T-helper 2 cell (primary cell): ENCODE measurements at places on chromosomes 1 and 21.

DNA sequence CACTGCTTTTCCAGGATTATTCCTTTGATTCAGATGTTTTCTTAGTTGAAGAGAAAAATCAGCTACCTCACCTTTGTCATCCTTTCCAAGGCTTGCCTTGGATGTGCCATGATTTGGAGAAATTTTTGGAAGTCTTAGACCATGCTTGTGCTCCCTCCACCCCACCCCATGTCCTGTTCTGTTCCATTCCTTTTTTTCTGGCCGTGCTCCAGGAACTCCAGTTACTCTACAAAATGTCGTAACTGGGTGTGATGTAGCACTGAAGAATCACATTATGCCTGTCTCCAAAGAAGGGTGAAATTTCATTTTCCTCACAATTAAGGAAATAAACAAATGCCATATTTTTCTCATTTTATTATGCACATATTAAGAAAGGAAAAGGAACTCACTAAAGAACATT, 217.8 kb upstream of the ZRANB2 start:
- no peak for DNase-seq

DNA sequence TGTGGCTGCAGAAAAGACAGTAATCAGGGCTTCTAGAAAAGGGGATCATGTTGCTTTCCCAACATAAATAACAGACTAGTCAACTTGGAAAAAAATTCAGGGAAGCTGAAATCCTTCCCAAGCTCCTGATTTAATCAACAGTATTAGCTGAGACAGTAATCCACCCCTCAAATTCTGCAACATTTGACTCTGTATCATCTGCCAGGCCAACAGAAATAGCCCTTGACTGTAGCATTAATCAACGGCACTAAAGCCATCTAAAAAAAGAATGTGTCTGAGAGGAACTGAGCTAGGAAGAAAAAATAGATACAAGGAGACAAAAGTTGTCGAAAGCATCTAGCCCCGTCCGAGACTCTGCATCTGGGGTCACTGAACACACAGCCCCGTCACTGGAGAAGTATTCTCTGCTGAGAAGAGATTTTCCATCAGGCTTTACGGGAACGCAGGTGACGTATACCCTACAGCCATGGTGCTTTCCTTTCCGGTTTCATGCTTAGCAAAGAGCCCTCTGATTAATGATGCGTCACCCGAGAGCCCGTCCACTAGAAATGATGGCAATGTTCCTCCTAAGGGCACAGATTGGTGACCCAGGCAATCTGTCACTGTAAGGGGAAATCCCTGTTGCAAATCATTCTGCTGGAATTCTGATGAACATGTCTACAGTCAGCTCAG, 42.1 kb upstream of the TP53BP2 start:
- DNase-seq: no peak

DNA sequence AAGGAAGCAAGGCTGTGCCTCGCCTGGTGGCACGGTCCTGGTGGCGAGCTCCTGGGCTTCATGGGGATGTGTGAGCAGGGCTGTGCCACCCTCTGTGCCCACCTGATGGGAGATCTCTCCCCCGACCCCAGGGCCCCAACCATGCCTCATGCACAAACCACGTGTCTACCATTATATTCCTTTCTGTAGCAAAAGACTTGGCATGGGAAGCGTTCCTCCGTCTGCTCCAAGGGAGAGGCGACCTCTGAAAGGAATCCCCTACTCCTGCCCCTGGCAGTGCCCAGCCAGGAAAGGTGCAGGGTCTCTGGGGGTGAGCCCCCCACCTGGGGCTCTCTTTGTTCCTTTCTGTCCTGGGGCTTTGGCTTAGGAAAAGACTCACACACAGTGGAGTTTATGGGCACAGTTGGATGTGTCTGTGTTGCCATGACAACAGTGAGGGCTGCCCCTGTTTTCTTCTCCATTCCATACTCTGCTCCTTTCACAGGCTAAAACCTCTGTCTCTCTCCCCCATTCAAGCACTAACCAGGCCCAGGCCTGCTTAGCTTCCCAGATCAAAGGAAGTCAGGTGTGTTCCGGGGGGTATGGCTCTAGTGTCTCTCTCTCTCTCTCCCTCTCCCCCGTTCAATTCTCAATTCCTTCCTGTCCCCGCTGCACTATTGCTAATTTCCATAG, 21.4 kb upstream of the LRRN2 start:
- no peak for DNase-seq

GRCh38 chr1:209609791-209610630, 26.5 kb downstream of the CAMK1G start:
- no peak for DNase-seq

DNA sequence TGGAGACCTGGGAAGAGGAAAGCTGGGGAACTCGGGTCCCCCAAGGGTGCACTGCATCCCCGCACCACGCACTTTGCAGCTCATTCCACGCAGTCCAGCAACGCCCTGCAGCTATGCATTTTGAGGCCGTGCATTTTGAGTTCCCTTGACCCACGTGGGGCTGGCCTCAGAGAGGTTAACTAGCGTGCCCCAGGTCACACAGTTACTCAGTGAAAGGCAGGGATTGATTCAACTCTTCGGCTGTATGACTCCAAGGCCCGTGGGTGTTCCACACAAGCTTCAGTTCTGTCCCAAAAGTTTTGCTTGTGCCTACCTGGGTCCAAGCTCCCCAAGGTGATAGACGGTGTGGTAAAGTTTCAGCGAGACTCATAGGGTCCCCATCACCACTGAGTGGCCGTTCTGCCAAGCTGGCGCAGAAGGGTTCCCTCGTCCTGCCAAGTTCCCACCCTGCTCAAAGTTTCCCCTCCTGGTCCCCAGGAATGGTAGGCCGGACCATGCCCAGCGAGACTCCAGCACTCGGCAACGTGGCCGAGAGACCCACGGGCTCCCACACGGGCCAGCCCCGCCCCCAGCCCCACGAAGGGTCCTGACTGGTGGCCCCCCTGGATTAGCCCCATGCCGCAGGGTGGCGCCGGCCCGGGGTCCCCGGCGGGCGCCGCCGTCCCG, 611 bp downstream of the HSPG2 start:
- no peak for DNase-seq

- DNase-seq: no peak
Observed at GRCh38 chr1:78833491-78833890, 173.0 kb downstream of the ADGRL4 start.

DNA sequence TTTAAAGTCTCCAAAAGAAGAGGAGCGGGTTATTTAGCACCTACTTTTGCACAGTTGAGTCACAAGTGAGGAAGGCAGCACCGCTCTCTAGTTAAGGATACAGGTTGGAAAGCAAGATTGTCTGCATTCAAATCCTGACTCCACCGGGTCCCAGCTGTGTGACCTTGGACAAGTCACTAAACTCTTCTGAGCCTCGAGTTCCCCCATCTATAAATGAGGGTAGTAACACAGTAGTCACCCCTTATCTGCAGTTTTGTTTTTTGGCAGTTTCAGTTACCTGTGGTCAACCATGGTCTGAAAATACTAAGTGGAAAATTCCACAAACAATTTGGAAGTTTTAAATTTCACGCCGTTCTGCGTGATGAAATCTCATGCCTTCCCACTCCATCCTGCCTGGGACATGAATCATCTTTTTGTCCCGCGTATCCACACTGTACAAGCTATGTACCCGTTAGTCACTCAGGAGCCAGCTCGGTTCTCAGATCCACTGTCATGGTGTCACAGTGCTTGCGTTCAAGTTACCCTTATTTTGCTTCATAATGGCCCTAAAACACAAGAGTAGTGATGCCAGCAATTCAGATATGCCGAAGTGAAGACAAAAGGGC, 49.4 kb downstream of the CAPZB start:
- no peak for DNase-seq

DNA sequence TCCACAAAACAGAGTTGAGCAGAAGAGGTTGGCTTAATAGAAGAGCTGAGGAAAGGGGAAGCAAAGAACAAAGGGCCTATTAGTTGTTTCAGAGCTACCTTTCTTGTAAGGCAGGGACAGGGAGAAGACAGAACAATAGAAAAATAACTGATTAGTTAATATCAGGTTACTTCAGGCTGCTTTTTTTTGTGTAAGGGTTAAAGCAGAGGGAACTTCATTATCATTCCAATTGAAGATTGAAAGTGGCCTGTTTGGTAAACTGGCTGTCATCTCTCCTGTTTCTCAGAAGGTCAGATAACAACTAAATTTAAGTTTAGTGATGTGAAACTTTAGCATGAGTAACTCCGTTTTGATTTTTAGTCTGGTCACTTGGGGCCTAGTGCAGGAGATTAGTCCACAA, 22.3 kb downstream of the CDC42 start:
- DNase-seq: no peak

DNA sequence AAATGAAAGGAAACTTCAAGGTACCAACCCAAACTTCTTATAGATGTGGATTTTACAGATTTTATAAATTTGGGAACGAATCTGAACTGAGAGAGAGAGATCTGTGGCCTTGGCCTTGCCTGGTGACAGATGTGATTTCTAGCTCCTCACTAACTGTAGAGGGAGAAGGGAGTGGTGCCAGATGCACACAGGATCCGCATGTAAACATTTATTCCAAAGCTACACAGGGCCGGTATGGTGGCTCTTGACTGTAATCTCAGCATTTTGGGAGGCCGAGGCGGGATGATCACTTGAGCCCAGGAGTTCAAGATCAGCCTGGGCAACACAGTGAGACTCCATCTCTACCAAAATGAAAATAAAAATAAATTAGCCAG, 77.1 kb downstream of the PGBD5 start:
- DNase-seq: no peak

DNA sequence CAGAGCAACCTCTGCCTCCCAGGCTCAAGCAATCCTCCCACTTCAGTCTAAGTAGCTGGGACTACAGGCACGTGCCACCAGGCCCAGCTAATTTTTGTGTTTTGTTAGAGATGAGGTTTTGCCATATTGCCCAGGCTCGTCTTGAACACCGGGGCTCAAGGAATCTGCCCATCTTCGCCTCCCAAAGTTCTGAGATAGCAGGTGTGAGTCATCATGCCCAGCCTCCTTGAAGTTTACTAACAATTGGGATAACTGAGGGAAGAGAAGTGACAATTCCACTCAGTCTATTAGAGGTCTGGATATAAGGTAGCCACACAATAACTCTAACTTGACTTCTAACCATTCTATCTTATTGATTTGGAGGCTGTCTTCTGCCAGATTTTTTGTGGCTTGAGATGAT, 6.3 kb upstream of the RCC1 start:
- no peak for DNase-seq

- no peak for DNase-seq
Observed at GRCh38 chr21:45293726-45294401, 6.2 kb upstream of the POFUT2 start.

DNA sequence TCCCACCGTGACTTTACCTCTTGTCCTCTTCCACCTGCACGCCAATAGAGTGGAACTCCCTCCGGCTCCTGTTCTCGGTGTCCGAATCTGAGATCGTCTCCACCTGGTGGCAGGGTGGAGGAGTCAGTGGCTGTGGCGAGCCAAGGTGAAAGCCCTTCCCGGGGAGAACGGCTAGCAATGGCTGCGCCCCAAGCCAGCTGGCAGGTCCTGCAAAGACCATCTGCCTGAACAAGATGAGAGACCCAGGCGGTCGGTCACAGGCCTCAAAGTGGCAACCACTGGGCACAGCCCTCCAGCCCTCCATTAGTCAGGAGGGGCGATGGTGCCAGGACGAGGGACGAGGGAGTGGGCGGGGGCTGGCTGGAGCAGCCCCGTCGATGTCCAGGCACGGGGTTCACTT, 25.4 kb upstream of the SMIM12 start:
- no peak for DNase-seq

DNA sequence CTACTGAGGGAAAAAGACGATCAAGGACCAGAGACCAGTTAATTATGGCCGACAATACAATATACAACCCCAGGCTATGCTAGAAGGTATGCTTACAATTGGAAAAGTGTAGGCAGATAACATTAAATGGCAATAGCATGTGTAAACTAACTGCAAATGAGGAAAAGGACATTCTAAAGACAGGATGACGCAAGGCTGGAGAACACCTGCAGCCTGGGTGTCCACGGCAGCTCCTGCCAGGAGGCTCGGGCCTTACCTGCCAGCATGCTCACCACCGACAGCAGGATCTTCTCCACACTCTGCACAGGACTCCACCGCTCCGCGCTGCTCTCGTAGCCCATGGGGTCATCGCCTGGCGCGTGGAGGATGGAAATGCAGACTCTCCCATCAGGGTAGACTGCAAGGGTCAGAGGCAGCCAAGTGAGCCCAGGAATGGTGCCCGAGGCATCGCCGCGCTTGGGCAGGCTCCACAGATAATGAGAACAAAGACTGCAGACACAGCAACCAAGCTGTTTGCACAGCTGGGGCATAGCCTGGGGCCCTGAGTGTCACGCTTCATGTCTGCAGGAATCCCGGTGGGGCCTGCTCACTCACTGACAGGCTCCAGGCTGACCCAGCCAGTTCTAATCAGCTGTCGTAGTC, 28.2 kb downstream of the UBE2G2 start:
- DNase-seq: no peak

DNA sequence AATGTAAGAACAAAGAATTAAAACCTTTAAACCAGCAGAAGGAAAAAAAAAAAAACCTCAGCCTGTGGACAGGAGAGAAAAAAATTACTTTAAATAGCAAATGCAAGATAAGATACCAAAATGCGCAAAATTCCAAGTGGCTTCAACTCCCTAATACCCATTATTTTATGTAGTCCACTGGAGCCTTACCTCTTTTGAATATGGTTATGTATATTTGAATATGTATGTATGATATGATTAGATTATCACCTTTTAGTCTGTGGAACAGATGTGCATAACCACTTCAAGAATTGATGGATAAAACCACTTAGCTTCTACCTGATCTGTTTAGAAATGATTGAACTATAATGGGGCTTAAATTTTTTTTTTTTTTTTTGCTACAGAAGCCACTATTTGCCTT, 52.4 kb upstream of the C1orf115 start:
- no peak for DNase-seq
